ELF-1 (cell line): ENCODE measurements at places on chromosomes 7 and 10.

- no peak for DNase-seq
Observed at GRCh38 chr7:134890246-134891240, 95.8 kb upstream of the AGBL3 start.

DNA sequence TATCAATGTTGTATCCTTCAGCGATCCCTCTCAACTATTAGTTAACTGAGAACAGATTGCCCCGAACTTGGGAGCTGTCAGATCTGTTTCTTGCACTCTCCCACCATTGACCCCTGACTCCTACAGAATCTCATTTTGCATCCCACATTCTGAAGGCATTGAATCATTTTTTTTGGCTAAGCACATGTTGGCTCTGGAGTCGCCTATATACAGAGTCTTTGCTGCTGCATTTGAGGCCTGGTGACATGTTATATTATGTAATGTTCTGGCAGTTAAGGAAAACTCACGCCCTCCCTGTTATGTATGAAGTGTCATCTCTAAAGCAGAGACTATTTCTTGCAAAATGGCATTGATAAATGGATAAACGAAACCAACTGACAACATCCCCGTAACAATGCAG, 159.2 kb upstream of the ITGB1 start:
- no peak for DNase-seq

DNA sequence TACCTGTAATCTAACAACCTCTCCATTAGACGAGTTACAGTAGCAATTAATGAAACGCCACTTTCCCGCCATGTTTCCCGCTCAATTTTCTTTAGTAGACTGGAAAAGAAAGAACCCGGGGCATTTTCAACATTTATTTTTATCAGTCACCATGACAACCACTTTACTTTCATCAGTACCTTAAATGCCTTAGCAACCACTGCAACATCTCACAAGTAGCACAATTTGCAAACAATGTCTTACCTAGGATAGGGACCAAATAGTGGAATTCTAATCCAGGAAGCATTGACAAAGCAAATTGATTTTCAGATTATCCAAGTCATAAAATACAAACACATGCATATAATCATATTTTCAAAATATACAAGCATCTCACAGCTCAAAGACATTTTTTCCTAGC, 221.6 kb upstream of the IMMP2L start:
- no peak for DNase-seq

- no peak for DNase-seq
Observed at GRCh38 chr7:14666304-14666703, 236.2 kb downstream of the DGKB start.

GRCh38 chr7:130256704-130257103, 10.0 kb upstream of the CPA2 start:
- peak; percentile 54 for DNase-seq

- no peak for DNase-seq
Observed at GRCh38 chr10:70964245-70964644, 75.9 kb upstream of the PCBD1 start.

- DNase-seq: no peak
Observed at GRCh38 chr7:98816241-98816640, 53.6 kb downstream of the TMEM130 start.

DNA sequence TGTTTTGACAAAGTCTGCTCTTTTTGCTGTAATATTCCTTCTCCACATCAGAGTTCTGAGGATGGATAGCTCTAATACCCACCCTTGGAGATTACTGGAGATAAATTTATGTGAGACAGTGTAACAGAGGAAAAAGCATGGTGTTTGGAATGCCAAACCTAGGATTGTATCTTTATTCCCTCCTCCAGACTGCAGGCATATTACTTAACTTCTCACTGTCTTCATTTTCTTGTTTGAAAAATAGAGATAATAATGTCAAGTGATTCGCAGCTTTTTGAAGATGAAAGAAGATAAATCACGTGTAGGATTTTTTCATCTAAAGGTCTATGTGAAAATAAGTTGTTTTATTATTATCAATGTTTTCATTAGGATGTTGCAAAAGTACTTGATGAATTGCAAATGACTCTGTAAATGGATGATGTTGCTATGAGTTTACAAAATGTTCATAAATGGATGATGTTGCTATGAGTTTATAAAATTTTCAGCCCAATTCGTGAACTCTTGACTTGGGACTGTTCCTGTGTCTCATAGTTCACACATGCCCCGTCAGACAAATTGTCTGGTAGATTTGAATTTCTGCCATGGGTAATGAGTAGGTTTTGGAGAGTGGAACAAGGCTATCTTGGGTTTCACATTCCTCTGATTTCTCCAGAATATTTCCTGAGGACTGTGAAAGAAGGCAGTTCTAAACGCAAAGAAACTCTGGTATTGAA, 113.1 kb upstream of the IGFBP3 start:
- no peak for DNase-seq

DNA sequence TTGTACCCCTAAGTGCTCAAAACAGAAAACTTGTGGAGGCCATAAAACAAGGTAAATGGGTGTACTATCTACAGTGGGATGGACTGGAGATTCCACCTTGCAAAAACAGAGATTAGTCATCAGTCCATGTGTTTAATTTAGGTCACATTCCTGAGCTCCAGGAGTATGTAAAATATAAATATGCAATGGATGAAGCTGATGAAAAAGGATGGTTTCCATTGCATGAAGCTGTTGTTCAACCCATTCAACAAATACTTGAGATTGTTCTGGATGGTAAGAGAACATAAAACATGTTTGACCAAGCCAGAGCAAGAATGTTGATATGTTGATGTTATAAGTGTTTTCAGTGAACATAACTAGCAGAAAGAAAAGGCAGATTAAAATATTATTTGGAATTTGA, 14.6 kb downstream of the ASB15 start:
- no peak for DNase-seq

GRCh38 chr7:150797661-150798060, 2.5 kb downstream of the TMEM176B start:
- no peak for DNase-seq

- no peak for DNase-seq
Observed at GRCh38 chr7:39168403-39169098, 190.8 kb downstream of the POU6F2 start.
